ENCODE measurements at places on chromosomes 3 and 15.

GRCh38 chr3:20935791-20936190 is 749.8 kb upstream of the SGO1 start:
- DNase-seq: no peak

GRCh38 chr3:187334904-187335303 is 33.3 kb upstream of the RTP4 start:
- no peak for DNase-seq

GRCh38 chr3:60053526-60054265 is 1003.9 kb upstream of the CFAP20DC start:
- DNase-seq: peak; percentile 51

DNA sequence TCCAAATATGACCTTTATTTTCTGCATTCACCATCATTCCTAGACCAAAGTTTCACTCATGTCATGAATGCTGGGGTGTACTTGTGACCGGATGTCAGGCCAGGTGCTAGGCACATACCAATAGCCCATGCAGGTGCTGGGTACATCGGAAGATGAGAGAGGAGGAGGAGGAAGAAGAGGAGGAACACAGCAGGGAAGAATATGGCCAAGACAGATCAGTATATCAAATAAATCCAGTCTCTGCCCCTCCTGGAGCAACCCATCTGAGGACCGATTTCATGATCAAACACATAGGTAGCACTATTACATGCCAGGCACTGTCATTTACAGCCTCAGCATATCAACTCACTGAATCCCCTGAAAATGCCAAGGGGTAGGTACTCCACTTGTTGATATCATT is 3.0 kb upstream of the WNT7A start:
- DNase-seq: no peak

DNA sequence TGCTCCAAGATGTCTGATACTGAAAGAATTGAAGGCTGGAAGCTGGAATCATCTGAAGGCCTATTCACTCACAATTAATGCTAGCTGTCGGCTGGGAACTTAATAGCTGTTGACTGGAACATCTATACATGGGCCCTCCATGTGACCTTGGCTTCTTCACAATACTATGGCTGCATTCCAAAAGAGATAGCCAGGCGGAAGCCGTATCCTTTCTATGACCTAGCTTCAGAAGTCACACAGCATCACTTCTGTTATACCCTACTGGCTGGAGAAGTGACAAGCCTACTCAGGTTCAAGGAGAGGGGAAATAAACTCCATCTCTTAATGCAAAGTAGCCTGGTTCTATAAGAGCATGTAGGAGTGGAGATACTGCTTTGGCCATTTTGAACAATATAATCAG is 50.9 kb upstream of the SPRED1 start:
- no peak for DNase-seq

GRCh38 chr15:31333119-31333518 is 6.5 kb downstream of the KLF13 start:
- DNase-seq: no peak

DNA sequence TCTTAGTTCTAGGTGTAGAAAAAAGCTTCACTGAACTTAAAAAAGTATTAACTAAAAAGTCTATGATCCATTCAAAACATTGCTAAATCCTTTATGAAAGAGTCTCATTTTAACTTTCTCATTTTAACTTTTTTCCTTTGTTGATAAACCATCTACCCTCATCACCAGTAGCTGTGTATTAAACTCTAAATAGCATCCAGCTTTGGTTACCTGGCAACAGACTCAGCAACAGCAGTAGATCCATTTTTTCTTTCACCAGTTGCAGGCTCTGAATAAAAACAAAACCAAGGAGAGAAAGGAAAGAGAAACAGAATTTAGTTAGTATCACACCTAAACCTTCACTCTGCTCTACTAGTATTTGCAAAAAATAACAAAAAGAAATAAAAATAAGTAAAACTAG is 51.6 kb downstream of the TP53BP1 start:
- no peak for DNase-seq

- no peak for DNase-seq
These were observed 9.1 kb downstream of the ZDHHC3 start for GRCh38 chr3:44966795-44967278.

GRCh38 chr15:56930669-56931313 is 12.3 kb downstream of the TCF12 start:
- DNase-seq: no peak

DNA sequence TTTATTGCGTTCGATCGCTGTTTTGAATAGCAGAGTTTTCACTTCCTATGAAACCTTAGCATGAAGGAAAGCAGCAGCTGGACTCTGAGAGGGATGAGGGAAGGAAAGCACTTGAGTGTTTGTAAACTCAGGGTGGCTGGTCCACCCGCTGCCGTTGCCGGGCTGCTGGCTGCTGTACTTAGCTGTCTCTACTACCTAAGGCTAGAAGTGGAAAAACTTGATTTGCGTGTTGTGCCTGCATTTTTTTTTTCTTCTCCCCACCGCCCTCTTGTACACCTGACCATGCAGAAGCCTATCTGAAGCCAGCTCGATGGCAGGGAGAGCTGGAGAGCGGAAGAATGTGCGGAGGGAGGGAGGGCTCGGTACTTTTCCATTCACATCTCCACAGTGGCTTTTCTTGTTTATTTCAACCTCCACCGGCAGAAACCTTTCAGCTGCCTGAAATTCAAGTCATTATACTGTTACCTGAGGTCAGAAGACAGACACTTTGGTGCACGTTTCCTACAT is 4.8 kb upstream of the BCL6 start:
- no peak for DNase-seq

DNA sequence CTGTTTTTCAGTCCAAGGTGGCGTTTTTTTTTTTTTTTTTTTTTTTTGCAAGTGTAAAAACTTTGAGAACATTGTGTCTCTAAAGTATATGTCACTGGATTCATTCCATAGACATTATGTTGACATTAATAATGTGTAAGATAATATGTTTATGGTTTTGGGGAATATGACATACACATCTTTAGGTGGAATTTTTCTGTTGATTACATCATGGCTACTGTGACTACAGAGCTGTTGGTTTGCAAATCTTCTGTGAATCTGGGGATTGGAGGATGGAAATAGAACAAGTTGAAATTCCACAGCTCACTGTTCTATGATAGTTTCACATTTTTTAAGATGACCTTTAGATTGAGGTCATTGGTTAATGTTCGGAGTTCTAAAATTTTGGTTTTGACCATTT is 24.4 kb upstream of the PLSCR2 start:
- no peak for DNase-seq

DNA sequence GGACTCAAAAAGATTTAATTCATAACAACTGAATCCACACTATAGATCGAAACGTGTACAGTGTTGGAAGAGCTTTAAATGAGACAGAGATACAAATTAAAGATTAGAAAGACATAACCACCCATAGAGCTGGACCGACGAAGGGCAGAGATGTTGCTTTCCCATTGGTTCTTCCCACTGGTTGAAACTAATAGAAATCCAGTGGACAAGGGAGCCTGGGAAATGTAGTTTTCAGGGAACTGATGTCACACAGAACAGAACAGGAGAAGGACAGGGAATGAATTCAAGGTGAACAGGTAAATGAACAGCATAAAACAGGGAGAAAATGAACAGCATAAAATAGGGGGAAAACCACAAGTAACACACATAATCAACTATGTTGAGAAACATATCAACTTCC is 328.7 kb downstream of the ZNF621 start:
- no peak for DNase-seq
